Mammary epithelial cell (primary cell): ENCODE measurements at places on chromosomes 12 and 14. TPM values are rescaled to one million over a fixed set of nuclear protein-coding genes. Genes with fewer than 3 reads are reported as not detected.

DNA sequence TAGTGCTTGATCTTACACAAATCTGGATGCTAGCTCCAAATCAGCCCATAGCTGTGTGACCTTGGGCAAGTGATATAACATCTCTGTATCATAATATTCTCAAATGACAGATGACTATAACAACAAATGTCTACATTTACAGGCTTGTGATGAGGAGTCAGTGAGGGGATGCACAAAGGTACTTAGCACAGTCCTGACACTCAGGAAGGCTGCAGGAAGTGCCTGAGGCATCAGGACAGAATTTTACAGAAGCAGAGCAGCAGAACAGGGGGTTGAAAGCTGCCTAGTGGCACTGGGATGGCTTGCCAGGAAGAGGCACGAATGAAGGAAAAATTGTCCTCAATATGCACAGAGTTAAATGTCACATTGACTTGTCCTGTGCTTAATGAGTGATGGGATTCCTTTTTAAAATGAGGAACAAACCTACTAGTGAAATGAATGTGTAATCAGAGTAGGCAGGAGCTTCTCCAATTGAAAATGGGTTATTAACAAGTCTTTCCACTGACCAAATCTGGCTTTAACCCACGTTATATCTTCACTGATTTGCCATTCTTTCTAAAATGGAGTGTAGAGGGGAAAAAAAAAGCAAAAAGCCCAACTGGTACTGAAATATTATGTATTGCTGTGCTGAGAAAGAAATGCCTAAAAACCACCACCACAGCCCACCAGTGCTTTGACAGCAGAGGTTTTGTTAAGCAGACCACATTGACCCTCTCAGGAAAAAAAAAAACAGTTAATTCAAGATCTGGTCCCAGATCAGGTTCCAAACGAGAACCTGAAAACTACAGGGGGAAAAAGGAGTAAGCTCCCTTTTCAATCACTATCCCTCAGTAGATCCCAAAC lies 11.6 kb downstream of the BTG1 start:
- no peak for DNase-seq

DNA sequence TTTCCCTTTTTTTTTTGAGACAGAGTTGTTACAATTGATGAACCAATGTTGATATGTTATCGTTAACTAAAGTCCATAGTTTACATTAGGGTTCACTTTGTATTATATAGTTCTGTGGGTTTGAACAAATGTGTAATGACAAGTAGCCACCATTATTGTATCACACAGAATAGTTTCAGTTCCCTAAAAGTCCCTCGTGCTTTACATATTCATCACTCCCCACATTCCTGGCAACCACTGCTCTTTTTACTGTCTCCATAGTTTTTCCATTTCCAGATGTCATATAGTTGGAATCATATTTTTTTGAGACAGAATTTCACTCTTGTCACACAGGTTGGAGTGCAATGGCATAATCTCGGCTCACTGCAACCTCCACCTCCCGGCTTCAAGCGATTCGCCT lies 12.5 kb downstream of the HSD17B6 start:
- DNase-seq = no peak

- DNase-seq = no peak
These were observed 148.7 kb upstream of the PDZRN4 start for GRCh38 chr12:41039461-41039860.

GRCh38 chr12:89848732-89849131 lies 140.1 kb upstream of the ATP2B1 start:
- DNase-seq = no peak

- DNase-seq = no peak
These were observed 220.7 kb downstream of the PPM1H start for GRCh38 chr12:62714181-62714773.

- no peak for DNase-seq
These were observed at the start of gene HIP1R for GRCh38 chr12:122834921-122835749. Gene HIP1R (plus strand): TSS chr12:122835457. CDS start chr12:122835551, 94 bp downstream.

DNA sequence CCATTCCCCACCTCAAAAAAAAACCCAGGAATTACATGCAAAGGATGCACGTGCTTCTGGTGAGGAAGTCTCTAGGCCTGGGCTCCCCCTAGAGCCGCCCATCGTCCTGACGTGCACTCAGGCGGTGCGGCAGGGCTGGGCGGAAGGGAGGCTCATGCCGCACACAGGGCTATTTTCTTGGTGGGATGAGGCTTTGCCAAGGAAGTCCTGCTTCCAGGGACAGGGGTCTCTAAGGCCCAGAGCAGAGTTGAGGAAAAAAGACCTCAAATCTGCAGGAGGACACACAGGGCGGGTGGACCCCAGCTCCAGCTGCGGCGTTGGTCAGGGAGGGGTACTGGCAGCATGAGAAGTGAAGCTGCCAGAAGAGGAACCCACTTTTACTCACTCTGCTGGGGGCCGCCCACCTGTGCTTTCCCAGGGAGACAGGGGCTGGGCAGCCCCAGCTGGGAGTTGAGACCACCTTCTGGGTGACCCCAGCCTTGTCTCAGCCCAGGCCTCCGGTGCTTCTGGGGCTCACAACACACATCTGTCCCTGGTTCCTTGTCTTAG lies 4.2 kb downstream of the RHOF start:
- no peak for DNase-seq

- DNase-seq = no peak
These were observed 8.3 kb downstream of the FICD start for GRCh38 chr12:108523365-108523764.

GRCh38 chr12:131383741-131384543 lies 326.9 kb upstream of the SFSWAP start:
- DNase-seq = no peak

GRCh38 chr12:17076811-17077210 lies 470.8 kb upstream of the LMO3 start:
- no peak for DNase-seq

DNA sequence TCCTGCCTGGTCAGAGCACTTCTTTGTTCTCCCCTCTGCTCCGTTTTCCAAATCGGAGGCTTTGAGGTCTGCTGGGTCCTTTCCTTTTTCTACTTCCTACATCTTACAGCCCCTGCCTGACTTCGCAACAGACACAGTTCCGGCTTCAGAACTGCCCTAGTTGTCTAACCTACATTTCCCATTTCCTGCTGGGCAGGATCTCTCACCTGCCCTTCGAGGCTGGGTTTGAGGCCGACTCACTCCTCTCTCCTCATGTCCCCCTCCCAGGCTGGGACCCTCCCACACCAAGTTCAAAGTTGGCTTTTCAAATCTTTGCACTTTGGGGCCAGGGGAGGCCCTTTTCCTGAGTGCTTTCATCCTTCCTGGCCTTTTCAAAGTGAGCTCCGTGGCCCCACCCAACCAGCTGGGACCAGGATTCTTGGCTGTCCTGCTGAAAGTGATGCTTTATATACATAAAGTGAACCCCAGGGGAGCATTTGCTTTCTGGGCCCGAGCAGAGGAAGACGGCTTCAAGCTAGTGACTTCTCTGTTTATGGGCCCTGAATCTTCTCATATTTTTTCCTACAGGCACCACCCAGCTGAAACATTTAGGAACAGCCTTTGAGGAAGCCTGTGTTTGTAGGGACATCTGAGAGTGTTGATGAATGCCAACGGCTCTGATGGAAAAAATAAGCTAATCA lies 281.0 kb upstream of the CRY1 start:
- DNase-seq = no peak

GRCh38 chr12:90080616-90081015 lies 372.0 kb upstream of the ATP2B1 start:
- DNase-seq = no peak

DNA sequence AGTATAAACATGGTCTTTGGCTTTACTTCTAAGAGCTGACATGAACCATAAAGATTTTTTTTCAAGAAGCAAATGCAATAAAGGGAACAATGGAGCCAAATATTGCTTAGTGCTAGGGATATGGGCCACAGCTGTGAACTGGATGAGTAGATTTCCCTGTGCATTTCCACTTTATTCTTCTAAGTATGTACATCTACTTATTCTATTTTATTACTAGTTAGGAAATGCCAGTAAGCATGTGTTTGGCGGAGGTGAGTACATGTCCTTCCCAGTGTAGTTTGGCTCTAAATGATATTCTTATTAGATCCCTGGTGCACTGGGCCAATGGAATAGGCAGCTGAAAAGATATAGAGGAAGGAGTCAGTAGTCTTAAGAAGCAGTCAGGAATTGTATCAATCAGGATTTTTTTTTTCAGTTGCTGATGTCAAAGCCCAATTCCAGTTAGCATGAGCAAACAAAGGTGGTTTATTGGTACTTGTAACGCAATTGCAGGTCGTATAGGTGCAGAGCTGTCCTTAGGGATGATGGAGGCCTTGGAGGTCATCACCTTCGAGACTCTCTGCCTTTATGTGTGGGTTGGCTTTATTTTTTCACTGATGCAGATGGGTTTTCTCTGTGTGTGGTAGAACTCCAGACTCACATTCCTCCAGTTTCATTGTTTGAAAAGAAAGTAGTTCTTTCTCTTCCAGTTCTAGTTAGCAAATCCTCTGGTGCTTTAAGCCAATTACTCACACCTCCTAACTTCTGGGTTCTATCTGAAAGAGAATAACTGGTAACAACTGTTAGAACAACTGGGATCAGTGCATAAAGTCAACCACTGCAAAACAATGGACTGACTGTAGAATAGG lies 139.0 kb upstream of the LRIG3 start:
- DNase-seq = no peak

- DNase-seq = no peak
These were observed 651.5 kb downstream of the FSCB start for GRCh38 chr14:43855556-43855955.

DNA sequence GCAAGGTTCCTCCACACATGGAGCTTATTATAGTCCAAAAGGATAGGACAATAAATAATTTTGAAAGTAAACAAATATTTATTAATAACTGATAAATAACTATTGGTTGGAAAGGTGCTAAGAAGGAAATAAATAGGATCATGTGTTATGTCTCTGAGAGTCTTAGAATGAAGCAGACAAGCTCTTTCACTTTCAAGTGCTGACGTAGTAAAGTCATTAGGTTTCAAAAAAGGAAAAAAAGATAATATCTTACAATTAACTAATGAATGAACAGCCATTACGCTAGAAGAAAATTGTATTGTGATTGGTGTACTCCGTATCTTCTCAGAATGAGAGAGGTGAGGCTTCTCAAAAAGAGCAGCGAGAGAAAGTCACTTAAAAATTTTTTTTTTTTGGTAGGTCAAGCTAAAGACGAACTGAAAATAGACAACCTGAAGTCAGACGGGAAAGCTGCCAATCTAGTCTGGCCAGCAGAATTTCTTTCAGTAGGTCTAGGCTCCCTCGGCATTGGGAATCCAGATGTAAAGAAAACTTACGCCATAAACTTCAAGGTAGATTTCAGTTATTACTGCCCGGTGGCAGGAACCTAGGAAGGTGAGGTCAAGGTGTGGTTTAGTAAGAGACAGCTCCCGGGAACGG lies 583 bp upstream of the LEMD3 start:
- DNase-seq = no peak

GRCh38 chr12:118922405-118922804 lies 58.9 kb upstream of the SRRM4 start:
- DNase-seq = no peak

DNA sequence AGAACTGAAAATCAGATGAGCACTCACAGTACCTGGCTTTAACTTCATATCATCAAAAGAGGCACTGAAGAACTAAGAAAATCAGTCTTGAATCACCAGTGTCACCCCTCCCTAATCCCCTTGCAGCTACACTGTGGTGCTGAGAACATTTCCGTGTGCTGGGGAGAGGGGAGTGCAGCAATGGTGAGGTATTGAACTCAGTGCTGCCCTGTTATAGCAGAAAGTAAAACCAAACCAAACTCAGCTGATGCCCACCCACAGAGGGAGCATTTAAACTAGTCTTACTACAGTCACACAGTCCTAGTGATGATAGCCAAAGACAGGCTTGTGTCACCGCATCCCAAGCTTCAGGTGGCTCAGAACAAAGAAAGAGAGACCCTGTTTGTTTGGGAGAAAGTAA lies 122.1 kb downstream of the CPNE8 start:
- DNase-seq = no peak

GRCh38 chr14:105304565-105304964 lies 3.8 kb upstream of the BRF1 start:
- no peak for DNase-seq

DNA sequence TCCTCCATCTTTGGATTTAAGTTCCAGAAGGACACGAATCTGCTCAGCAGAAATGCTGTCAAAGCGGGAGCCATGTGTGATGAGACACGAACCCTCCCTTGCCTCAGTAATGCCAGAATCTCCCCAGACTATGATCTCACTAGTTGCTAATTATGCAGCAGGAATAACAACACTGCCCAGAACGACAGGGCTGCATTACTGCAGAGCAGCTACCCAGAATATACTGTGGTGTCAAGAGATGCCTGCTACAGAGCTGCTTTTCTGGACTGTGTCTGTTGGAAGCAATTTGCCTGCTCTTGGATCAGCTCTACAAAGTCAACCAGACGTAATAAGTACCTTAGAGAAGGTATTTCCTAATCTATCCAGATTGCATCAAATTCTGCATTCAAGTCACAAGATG lies 5.5 kb downstream of the CSRNP2 start:
- DNase-seq = no peak

- no peak for DNase-seq
These were observed 184.8 kb upstream of the PDE3A start for GRCh38 chr12:20183563-20183962.

DNA sequence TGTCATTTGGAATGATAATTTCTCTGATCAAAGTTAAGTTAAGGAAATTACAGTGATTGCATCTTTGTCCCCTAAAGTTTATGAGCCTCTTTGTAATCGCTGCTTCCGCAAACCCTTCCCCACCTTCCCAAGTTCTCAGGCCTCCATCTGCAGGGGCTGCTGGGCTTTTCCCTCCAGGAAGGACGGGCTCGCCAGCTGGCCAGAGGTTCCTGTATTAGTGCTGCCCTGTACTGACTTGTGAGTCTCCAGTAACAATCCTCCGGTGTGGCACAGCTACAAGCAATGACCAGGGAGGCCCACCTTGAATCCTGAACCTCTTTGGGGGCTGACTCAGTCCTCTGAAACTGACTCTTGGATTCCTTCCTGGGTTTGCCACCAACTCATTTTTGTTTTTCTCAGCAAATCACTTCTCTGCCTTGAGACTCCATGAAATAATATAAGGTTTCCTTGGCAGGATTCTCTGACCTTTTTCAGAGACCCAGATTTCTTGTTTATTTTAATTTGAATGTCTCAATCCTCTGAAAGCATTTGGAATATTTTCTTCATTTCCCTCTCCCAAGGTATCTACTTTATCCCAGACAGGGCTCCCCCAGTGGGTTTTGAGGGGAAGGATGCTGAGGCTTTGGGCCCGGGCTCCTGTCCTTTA lies 398.6 kb downstream of the ZFP36L1 start:
- DNase-seq = no peak

SRRM4 gene
- total RNA-seq = not detected in 2 replicates

NPFF gene
- not detected for total RNA-seq

TEX52 gene
- total RNA-seq = not detected in 2 replicates

WASHC3 gene
- total RNA-seq = 61.2 TPM

CD163 gene
- total RNA-seq = not detected in 2 replicates

MOK gene
- total RNA-seq = 49.0 TPM

KRT82 gene
- total RNA-seq = not detected

REM2 gene
- total RNA-seq = 0.33 TPM

IFNG-AS1 gene
- total RNA-seq = not detected in 2 replicates

CRACR2A gene
- not detected in 2 replicates for total RNA-seq

C1R gene
- 4.2 and 6.1 TPM in 2 replicates for total RNA-seq

SLC24A4 gene
- total RNA-seq = not detected

NPAS3 gene
- not detected in 2 replicates for total RNA-seq

TAS2R42 gene
- not detected for total RNA-seq

AQP2 gene
- not detected in 2 replicates for total RNA-seq

ATL1 gene
- 21.2 TPM for total RNA-seq
